Activated CD4-positive, alpha-beta T cell treated with anti-CD3 and anti-CD28 coated beads for 36 hours (primary cell): ENCODE measurements at places on chromosomes 4 and X.

DNA sequence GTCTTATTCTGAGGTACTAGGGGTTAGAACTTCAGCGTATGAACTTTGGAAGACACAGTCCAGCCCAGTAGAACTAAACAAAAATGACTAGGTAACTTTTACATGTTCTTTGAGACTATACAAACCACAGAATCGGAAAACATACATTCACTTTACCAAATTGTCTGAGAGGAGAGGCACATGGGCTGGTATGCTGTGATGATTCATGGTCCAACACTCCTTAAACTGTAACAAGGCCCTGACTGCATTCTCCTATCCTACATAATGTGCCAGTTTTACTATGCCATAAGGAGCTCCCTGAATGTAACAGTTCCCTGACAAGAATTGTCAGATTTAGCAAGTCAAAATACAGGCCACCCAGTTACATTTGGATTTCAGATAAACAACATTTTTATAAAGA is 640.0 kb downstream of the RAB28 start:
- no peak overlapping the region for H3K27ac ChIP-seq
- H3K27me3 ChIP-seq, result peaks cover 9% of the 10 kb centered on the region
- no peak for DNase-seq
- no peaks in the 10 kb centered on the region for H3K36me3 ChIP-seq
- no peak overlapping the region for H3K4me3 ChIP-seq

- H3K27ac ChIP-seq, result no peak overlapping the region
- DNase-seq, result no peak
- peak overlapping the region; percentile 38 for H3K4me3 ChIP-seq
- no peaks in the 10 kb centered on the region for H3K36me3 ChIP-seq
These were observed 534 bp downstream of the MSX1 start for GRCh38 chr4:4859799-4860599.

- peak; percentile 73 for DNase-seq
- H3K36me3 ChIP-seq, result no peaks in the 10 kb centered on the region
- peak overlapping the region; percentile 71 for H3K27ac ChIP-seq
- no peaks in the 10 kb centered on the region for H3K27me3 ChIP-seq
- peaks cover 12% of the 10 kb centered on the region for H3K4me1 ChIP-seq
- H3K4me3 ChIP-seq, result no peak overlapping the region
These were observed 43.7 kb downstream of the DDX3X start for GRCh38 chrX:41377624-41378023.

DNA sequence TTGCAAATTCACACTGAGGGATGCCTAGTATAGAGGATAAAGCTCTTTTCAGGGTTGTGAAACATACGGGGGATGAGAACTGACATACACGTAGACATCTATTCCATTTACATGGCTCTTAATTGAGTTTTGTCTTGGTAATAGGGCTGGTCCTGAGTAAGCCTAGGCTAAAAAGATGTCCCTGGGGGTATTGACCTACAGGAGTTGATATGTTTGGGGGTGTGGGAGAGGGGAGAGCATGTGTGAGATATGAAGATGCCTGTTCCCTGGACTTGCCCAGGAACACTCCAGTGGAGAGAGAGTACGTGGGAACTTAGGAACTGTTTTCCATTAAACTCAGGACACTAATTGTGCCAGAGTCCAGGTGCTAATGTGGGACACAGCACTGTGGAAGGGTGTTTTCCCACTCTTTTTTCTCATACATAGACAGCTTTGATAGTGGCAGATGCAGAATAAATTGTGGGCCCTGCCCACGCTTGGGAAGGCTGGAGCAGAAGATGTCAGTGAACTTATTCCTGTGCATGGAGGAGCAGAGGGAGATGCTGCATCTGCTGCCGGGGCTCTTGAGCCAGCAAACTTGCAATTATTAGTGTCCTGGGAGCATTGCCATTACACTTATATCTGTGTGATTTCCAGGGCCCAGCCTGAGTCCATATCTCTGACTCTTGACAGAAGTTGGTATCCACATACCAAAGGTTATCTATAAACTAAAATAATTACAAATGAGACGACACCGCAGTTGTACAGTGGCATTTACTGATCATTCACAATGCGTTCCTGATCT is 20.7 kb downstream of the SYNPO2 start:
- H3K27ac ChIP-seq, result no peak overlapping the region
- no peak for DNase-seq
- no peak overlapping the region for H3K4me3 ChIP-seq
- H3K4me1 ChIP-seq, result no peaks in the 10 kb centered on the region

DNA sequence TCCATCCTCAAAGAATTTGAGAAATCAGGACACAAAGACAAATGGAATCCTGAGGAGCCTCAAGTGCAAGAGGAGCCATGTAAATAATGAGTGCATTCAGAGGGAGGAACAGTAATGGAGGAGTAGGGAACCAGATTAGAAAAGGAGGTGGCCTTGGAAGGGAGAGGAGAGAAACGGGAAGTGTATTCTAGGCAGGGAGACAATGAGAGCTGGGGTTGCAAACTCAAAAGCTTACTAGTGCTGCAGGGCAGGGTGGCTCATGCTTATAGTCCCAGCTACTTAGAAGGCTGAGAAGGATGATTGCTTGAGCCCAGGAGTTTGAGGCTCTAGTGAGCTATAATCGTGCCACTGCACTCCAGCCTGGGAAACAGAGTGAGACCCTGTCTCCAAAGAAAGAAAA is 113.2 kb upstream of the LSM6 start:
- peaks cover 8% of the 10 kb centered on the region for H3K27me3 ChIP-seq
- no peak overlapping the region for H3K27ac ChIP-seq
- no peaks in the 10 kb centered on the region for H3K36me3 ChIP-seq
- no peak overlapping the region for H3K4me3 ChIP-seq

GRCh38 chr4:2570551-2571222 is 34.2 kb downstream of the FAM193A start:
- peaks cover 7% of the 10 kb centered on the region for H3K36me3 ChIP-seq
- peak overlapping the region; percentile 90 for H3K27ac ChIP-seq
- DNase-seq, result peak; percentile 85
- H3K4me1 ChIP-seq, result peaks cover 55% of the 10 kb centered on the region
- no peaks in the 10 kb centered on the region for H3K27me3 ChIP-seq

GRCh38 chr4:23613782-23614181 is 276.1 kb downstream of the PPARGC1A start:
- no peaks in the 10 kb centered on the region for H3K36me3 ChIP-seq
- H3K27ac ChIP-seq, result no peak overlapping the region
- H3K4me1 ChIP-seq, result no peaks in the 10 kb centered on the region
- H3K27me3 ChIP-seq, result no peaks in the 10 kb centered on the region
- DNase-seq, result no peak
- H3K4me3 ChIP-seq, result no peak overlapping the region

DNA sequence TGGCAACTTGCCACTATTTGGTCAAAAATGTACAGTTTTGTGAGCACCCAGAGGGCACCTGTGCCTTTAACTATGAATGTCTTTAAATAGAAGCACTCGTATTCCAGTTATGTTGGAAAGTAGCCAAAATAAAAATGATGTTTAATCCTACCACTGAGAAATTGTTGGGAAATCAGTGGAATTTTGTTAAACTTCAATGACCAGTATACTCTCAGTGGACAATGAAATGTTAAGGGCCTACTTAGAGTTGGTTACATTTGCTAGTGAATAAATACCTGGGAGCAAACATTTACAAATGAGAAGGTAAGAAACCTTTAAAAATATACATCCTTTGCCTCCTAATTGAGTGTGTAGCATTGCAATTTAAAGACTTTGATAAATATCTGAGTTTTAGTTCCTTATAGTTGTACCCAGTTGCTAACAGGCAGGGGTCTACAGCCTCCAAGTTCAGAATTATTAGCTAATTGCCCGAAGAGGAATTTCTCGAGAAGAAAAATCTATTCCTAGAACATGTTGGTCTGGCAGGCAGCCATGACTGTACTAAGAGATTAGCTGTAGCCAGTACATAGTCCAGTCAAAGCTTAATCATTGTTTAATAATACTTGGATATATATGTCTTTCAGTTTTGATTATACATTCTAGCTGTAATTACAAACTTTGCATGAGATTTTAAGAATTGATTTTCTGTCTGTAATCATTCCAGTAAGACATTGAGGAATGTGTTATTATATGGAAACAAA is 93.2 kb downstream of the IL1RAPL2 start:
- no peak overlapping the region for H3K27ac ChIP-seq
- H3K36me3 ChIP-seq, result no peaks in the 10 kb centered on the region
- H3K27me3 ChIP-seq, result no peaks in the 10 kb centered on the region
- DNase-seq, result no peak
- no peaks in the 10 kb centered on the region for H3K4me1 ChIP-seq

DNA sequence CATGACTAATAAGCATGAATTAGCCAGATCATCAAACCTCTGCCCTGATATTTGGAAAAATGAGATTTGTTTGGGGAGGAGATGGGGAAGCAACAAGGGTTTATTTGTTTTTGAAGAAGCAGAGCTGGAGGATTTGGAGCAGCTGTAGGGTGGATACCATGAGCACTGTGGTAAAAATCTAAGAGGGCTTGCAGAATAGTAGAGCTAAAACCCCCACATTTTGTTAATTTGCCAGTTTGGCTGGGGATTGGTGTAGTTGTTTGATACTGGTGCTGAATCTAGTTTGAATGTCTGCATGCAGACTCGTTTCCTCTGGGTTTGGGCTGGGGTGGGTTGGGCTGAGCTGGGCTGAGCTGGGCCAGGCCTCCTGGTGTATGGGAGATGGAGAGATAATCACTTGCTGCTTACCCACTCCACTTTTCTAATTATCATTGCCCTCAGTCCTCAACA is 43.7 kb downstream of the SMAD1 start:
- DNase-seq, result no peak
- no peaks in the 10 kb centered on the region for H3K27me3 ChIP-seq
- H3K4me3 ChIP-seq, result no peak overlapping the region

DNA sequence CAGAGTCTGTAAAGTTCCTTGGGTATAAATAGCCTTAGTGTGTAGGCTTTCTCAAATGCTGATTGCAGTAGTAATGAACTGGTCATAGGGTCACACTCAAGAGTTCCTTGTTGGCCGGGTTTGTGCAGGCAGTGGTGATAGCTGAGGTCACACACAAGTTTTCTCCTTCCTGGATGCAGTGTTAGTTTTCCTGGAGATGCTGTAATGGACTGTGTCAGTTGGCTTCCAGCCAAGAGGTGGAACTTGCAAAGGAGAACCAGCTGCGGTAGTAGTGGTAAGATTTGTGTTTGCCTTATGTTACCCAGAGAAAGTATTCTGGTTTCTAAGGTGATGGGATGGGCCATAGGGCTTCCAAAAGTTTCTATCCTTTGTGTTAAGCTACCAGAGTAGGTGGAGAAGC is 409.8 kb upstream of the FRG1 start:
- H3K4me1 ChIP-seq, result no peaks in the 10 kb centered on the region
- no peak overlapping the region for H3K4me3 ChIP-seq
- no peak overlapping the region for H3K27ac ChIP-seq
- peaks cover 4% of the 10 kb centered on the region for H3K36me3 ChIP-seq
- DNase-seq, result no peak

DNA sequence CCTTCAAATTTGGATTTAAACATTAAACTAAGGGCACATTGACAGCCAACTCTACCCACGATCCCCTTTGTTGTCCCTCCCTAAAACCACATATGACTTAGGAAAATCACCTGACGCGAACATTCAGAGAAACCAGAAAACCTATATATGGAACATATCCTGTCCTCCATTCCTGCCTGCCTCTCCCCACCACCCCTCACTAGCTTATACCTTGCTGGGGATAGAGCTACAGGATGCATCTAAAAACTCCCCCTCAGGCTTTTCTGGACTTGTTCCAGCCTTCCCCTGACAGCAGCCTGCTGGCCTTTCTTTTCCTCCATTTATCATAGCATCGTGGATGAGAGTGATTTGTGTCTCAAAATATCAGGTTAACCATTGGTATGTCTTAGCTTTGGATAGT is 8.8 kb downstream of the STK26 start:
- H3K4me1 ChIP-seq, result peaks cover 76% of the 10 kb centered on the region
- DNase-seq, result no peak
- peak overlapping the region; percentile 37 for H3K27ac ChIP-seq

GRCh38 chr4:24650849-24651640 is 66.7 kb upstream of the DHX15 start:
- H3K27me3 ChIP-seq, result peaks cover 7% of the 10 kb centered on the region
- H3K4me3 ChIP-seq, result no peak overlapping the region
- H3K4me1 ChIP-seq, result no peaks in the 10 kb centered on the region
- H3K36me3 ChIP-seq, result no peaks in the 10 kb centered on the region
- DNase-seq, result no peak
- no peak overlapping the region for H3K27ac ChIP-seq

GRCh38 chr4:140807491-140808252 is 51.5 kb upstream of the TBC1D9 start:
- H3K27me3 ChIP-seq, result peaks cover 12% of the 10 kb centered on the region
- H3K4me1 ChIP-seq, result no peaks in the 10 kb centered on the region
- H3K4me3 ChIP-seq, result no peak overlapping the region
- H3K27ac ChIP-seq, result no peak overlapping the region
- DNase-seq, result no peak

- no peak for DNase-seq
- H3K27me3 ChIP-seq, result no peaks in the 10 kb centered on the region
- H3K4me3 ChIP-seq, result no peak overlapping the region
- no peaks in the 10 kb centered on the region for H3K4me1 ChIP-seq
These were observed 56.4 kb upstream of the PNPLA4 start for GRCh38 chrX:7983581-7983980.

DNA sequence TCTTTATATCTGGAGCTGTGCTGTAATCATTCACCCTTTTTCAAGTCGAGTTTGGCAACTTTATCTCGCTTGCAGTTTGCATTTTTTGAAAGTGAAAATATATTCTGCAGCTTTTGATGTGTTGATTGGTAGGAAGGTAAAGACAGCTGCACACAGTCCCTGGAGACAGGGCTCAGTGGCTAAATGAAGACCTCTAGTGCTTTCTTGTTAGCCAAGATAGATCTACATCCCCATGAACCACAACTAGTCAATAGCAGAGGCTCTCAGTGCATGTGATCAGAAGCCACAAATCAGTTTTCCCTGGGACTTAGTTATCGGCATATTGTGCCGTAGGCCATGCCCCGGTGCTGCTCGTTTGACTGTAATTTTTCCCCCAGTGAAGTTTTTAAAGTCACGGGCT is 587.7 kb upstream of the PITX2 start:
- H3K4me3 ChIP-seq, result no peak overlapping the region
- no peak overlapping the region for H3K27ac ChIP-seq
- no peaks in the 10 kb centered on the region for H3K4me1 ChIP-seq
- no peaks in the 10 kb centered on the region for H3K36me3 ChIP-seq
- no peaks in the 10 kb centered on the region for H3K27me3 ChIP-seq

- H3K27ac ChIP-seq, result no peak overlapping the region
- H3K27me3 ChIP-seq, result no peaks in the 10 kb centered on the region
- no peak for DNase-seq
- H3K4me1 ChIP-seq, result no peaks in the 10 kb centered on the region
- H3K36me3 ChIP-seq, result no peaks in the 10 kb centered on the region
- no peak overlapping the region for H3K4me3 ChIP-seq
These were observed 239.0 kb upstream of the HTR2C start for GRCh38 chrX:114344756-114345349.
